ENCODE measurements at places on chromosomes 13 and 19.

GRCh38 chr19:33175886-33176669 lies 18.1 kb upstream of the LRP3 start:
- no peak for DNase-seq

DNA sequence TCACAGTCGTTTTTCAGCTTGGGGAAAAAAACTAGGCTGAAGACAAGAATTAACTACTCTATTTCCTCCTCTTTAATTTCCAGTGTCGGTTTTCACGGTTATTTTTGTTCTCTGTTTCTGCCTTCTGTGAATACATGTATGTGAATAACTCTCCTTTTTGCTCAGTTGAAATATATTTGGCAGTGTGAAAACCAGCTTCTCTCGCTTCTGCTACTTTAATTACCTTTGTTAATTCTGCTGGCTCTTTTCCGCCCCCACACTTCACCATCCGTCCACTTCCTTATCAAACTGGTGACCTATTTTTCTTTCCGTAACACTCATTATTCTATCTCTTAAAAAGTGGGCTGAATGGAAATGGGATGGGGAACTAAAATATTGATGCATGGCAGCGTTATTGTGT lies 126.4 kb downstream of the POU4F1 start:
- no peak for DNase-seq

- DNase-seq: no peak
These were observed 31.1 kb downstream of the TEX30 start for GRCh38 chr13:102742506-102742905.

DNA sequence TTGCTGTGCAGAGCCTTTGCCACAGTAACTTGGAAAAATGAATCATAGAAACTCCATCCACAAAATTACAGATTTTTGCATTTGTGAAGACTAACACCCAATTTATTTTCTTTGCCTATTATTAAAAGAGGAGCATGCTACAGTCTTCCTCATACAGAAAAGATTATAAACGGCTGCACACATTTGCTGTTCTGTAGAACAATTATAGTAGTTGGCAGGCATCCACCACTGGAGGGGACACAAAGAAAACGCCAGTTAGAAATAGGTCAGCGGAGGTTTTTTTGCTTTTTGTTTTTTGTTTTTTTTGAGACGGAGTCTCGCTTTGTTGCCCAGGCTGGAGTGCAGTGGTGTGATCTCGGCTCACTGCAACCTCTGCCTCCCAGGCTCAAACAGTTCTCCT lies 51.6 kb downstream of the SACS start:
- DNase-seq: no peak

GRCh38 chr19:3323026-3323425 lies 43.4 kb upstream of the NFIC start:
- no peak for DNase-seq

DNA sequence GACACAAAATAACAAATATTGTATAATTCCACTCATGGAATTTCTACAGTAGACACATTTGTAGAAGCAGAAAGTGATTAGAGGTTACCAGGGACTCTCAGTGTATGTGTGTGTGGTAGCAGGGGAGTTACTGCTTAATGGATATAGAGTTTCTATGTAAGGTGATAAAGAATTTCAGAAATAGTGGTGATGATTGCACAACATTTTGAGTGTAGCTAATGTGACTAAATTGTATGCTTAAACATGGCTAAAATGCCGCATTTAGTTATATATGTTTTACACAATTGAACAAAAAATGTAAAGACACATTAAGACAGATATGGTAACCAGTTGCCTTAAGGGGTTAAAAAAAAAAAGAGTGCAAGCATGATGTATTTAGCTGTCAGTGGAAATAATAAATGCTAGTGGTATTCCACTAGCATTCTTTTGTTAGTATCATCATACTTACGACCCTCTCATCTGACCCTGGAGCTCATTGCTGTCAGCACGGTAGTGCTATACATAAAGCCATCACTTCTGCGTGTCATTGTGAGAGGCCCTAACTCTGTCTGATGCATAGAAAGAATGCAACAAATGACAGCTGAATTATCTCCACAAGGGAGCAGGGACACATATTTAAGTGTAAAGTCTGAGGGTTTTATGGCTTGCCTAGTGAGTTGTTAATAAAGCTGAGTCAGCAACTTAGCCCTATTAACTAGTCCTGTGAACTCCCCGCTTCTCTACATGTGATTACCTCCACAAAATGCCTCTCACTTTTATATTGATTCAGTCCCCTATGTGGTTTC lies 134.1 kb upstream of the RXFP2 start:
- DNase-seq: no peak

DNA sequence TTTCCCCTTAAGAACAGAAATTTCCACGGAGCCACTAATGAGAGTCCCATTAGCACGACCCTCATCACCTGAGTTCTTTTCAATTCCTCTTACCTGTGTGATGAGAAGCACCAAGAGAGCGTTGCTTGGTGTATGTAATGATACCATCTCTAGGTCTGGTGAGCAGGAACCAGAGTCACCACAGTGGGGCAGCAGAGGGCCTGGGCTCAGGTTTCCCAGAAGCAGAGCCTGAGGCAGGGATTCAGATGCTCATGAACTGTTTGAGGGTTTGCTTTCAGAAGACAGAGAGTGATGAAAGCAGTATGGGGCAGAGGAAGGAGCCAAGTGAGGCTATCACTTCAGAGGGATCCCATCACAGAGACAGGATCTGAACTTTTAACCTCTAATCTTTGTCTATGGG lies 3.1 kb upstream of the PTPRH start:
- DNase-seq: peak; percentile 67

- no peak for DNase-seq
These were observed 34.3 kb upstream of the MEDAG start for GRCh38 chr13:30871588-30872275.

DNA sequence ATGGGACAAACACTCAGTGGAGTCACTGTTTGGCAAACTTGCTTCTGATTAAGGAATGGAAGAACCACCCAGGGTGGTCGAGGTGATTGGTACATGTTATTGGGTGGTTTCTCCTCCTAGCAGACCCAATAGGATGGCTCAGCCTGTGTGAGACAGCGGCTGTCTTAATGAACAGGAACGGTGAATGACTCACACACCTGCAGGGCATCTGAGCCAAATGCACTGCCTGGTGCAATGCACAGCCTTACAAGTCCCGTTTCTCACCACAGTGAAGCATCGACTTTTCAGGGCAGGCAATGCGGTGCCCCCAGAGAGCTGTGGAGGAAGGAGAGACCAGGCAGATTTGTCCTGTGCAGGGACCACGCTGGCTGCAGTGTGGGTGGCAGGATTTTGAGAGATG lies 238.5 kb downstream of the FGF9 start:
- no peak for DNase-seq

DNA sequence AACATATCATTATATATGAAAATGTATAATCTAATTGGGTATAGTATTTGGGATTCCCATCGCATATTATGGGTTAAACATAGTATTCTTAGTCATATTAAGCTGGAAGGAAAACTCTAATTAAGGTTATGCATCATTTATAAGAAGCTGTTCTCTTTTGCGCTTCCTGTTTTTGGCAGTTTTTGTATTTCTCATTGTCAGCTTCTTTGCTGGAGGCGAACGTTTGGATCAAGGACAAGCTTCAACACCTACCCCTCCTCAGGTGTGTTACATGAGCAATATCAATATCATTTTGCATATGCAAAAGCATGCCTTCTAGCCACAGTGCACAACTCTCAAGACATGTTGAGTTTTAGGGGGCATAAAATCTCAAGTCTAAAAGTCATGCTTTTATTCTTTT lies 439.8 kb downstream of the TDRD3 start:
- DNase-seq: no peak

DNA sequence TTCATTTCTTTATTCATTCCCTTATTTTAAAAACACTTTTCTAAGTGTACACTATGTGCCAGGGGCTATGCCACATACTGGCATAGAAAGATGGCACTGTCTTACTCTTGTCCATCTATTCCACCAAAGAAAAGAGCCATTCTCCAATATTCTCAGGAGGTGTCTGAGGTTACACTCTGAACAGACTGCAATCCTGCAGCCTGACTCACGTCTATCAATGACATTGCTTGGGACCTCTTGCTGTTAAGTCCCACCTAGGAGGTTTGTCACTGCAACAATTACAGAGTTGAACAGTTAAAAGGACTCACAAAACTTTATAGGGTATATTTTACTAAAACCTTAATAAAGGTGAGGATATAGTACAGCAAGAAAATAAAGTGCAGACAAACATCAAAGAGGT lies 512.9 kb upstream of the HTR2A start:
- no peak for DNase-seq

DNA sequence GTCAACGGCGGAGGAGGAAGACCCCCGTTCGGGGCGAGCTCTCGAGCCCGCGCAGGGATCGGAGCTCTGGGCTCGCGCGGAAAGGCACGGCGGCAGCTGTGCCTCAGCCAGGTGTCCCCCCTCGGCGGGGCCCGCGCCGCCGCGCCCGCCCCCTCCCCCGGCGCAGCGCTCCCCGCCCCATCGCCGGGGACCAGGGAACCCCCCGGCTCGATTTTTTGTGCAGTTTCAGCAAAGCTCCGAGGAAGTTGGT lies 110.0 kb downstream of the KCNRG start:
- DNase-seq: no peak

- no peak for DNase-seq
These were observed 183.1 kb downstream of the KATNAL1 start for GRCh38 chr13:30124131-30124768.

- DNase-seq: peak; percentile 93
These were observed at the start of gene SIX5 for GRCh38 chr19:45768984-45769782. Gene SIX5, minus strand, starts transcription at chr19:45769252. Its CDS starts 408 bp downstream, at chr19:45768844.

DNA sequence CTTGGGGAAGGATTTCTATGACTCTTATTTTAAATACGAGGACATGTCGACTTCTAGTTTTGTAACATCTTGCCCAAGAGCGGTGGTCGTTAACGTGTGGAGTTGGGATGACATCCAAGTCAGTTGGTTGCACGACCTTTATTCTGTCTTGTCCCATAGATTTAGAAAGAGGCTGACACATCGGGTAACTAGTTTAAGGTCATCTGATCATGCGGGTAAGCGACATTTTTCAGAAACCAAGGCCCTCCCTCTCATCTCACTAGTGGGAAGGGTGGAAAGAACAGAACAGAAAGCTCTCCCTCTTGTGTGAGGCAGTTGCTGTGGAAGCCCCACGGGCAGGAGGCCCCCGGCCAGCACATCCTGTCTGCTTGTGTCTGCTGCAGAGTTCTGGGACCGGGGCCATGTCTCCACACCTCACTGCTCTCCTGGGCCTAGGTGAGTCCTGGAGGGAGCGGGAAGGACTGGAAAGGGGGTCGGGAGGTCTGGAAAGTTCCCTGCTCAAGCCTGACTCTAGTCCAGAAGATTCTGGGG lies at the start of gene LAIR2:
Gene LAIR2, plus strand, starts transcription at position 314 of the 531 bp plus-strand sequence. Its CDS starts 88 bp downstream, at position 402.
- no peak for DNase-seq

DNA sequence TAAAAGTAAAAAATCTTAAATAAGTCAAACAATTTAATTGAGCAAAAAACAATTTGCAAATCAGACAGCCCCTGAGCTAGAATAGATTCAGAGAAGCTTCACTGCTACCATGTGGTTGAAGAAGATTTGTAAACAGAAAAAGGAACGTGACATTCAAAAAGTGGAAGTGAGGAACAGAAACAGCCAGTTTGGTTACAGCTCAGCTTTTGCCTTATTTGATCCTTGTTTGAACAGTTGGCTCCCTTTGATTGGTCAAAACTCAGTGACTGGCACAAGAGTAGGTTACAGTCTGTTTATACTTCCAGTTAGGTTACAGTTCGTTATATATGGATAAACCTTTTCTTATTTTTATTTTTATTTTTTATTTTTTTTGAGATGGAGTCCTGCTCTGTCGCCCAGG lies 5.8 kb downstream of the ZNF221 start:
- DNase-seq: no peak

GRCh38 chr13:66543780-66544179 lies 686.4 kb downstream of the PCDH9 start:
- peak; percentile 15 for DNase-seq

DNA sequence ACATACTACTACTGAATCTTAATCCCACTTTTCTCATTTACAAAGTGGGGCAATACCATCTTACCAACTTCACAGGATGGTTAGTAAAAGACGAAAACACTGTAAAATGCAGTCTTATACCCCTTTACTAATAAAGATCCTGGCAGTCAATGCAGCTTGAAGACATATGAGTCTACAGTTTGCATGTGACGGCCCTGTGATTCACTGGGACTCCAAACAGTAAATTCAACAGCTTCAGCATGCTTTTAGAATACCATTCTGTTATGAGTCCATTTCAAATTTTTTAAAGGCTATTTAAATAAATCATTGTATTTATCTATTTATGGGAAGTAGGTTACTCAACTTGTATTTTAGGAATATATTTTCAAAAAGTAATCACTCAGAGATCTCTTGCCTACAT lies 629.1 kb downstream of the LIG4 start:
- no peak for DNase-seq

DNA sequence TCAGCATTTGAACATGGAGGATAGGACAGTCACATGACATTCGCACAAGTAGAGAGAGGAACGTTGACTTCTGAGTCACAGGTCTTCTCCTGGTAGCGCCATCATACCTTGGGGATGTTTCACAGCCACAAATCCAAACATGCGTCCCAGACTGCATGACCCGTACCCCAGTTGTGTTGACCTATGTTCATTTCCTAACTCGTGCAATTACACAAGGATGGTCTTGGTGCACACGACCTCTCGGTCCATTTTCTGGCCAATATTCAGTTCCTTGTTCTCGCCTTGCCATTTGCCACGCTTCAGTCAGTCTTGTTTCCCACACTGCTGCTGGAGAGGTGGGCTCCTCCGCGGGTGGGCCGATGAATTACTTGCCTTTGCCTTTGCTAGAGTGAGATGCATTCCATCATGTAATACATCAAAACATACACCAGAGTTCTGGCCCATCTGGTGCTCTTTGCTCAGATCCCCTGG lies 87.3 kb downstream of the COL4A2 start:
- DNase-seq: no peak

- DNase-seq: no peak
These were observed 2134.7 kb downstream of the PCDH9 start for GRCh38 chr13:65095161-65096082.

GRCh38 chr13:40617801-40618356 lies 48.6 kb downstream of the FOXO1 start:
- DNase-seq: no peak

DNA sequence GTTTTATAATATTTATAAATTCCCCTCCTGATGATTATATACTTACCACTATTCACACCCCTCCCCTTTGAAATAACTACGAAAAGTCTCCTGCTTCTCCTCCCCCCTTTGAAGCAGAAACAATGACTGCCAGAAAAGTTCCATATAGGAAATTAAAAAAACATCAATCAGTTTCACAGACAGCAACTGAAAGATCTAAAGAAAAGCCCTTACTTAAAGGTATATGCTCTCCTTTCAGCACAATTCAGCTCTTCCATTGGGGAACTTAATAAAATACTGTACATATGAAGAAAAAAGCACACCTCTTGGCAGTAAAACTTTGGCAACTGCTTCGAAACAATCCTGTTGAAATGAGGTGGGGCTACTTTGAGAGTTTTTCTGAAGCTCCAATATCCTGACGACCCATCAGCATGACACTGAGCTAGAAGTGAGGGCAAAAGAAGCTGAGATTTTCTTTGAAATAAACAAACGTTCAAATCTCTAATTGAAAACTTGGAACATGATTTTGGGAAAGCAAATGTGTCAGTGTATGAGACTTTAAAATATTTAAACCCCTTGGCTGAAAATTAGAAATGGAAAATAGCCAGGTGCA lies 147.6 kb upstream of the RXFP2 start:
- DNase-seq: no peak

- DNase-seq: no peak
These were observed 16.8 kb upstream of the COMP start for GRCh38 chr19:18807861-18808331.

- DNase-seq: no peak
These were observed 6.5 kb upstream of the ERVV-1 start for GRCh38 chr19:53007200-53007599.

All from Jurkat, Clone E6-1 (cell line).